GM13976 (cell line): ENCODE measurements at places on chromosomes 3 and 15.

GRCh38 chr3:153749070-153749610 is 372.1 kb upstream of the ARHGEF26 start:
- DNase-seq: no peak

DNA sequence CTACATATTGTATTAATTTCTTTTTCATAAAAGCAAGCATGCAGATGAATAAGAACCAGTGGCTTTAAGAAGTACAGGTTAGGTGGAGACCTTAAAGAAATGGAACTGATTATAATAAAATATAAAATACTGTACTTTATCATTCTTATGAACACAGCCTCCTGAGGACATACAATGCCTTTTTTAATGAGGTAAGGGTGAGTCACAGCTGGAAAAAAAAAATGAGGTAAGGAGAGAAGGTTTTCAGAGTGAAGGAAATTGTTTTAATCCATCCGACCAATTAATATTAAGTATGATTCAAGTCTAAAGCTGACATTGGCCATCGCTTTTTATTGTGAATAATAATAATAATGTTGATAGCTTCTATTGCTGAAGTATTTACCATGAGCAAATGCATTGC is 170.3 kb upstream of the SOX2 start:
- DNase-seq: no peak

GRCh38 chr15:65801229-65801805 is 9.2 kb upstream of the DENND4A start:
- no peak for DNase-seq

DNA sequence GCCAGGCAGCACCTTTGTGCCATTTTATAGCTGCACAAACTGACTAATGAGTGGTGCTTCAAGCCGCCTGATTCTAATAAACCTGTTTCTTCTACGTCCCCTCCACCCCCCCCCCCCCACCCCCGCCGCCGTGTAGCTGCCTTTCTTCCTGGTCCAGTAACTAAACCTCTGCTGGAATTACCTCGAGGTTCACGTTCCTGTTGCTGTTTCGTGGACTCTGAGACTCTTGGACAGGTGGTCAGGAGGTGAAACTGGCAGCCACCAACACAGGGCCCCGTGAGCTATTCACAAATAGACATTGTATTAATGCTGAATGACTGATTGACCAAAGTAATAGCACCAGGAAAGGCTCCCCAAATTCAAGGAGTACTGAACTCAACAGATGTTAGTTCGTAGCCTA is 73.9 kb downstream of the TRIM69 start:
- DNase-seq: no peak

DNA sequence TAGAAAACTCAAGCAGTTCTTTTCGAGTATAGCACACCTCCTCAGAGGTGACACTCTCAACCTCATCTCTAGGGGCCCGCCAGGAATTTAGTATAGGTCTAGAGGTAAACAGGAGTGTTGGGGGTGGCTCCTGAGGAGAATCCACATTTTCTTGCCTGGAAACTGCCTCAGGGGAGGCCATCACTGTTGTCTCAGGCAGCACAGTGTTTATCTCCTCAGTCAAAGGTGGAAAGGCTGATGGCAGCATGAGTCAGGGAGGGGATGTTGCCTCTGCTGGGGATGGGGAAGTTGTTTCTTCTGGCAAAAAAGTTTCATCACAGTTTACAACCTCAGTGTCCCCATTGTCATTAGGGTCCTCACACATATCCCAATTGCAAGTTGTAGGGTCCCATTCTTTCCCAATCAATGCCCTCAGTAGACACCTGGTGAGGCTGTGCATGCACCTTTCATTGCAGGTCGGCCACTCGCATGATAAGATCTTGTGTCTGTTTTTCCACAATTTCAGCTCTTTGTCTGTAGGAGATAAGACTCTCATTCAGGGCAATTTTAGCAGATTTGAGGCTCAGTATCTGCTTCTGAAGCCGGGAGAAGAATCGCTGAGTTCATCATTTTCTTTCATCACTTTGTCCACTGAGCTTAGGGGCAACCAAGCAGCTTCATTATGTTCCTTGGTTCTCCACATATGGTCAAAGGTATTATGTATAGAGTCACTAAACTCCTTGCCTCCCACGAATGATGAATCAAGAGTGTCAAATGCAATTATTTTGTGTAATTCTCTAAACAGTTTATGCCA is 25.8 kb downstream of the NAALADL2 start:
- no peak for DNase-seq

DNA sequence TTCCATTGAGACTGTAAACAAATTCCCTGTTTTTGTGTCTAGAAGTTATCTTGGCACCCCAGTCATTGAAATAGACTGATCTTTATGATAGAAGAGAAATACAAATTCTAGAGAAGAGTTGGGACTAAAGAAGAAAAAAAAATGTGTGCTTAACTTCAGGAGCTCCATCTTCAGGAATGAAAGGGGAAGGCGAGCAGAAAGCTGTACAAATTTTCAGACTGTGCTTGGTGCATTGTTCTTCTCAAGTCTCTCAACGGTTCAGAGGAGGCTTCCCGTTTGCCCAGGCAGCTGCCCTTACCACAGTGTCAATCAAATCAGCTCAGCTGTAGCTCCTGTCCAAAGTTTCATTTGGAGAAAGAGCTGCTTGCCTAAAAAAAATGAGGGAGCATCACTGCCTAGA is 41.7 kb downstream of the OXSM start:
- DNase-seq: no peak

GRCh38 chr3:188358787-188359493 is 205.0 kb downstream of the LPP start:
- no peak for DNase-seq
